EH (cell line): ENCODE measurements at places on chromosomes 4 and X.

GRCh38 chr4:7968262-7968896, 28.7 kb upstream of the AFAP1 start:
- DNase-seq: no peak

DNA sequence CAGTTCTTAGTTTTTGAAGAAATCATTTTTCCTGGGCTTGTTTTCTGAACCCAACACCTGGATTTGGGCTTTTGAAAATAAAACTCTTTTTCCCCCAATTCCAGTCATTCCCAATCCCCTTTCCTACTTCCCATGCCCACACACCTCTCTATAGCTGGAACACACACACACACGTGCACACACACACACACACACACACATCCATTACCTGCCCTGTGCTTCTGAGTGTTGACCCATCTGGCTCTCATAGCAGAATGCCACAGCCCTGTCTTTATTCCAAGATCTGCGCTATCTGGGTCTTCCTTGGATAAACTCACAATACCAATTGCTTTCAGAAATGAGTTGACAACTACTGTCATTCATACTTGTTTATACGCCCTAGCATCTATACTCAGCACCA, 54.9 kb upstream of the C4orf54 start:
- no peak for DNase-seq

GRCh38 chr4:8741513-8742226, 130.0 kb downstream of the HMX1 start:
- DNase-seq: no peak

DNA sequence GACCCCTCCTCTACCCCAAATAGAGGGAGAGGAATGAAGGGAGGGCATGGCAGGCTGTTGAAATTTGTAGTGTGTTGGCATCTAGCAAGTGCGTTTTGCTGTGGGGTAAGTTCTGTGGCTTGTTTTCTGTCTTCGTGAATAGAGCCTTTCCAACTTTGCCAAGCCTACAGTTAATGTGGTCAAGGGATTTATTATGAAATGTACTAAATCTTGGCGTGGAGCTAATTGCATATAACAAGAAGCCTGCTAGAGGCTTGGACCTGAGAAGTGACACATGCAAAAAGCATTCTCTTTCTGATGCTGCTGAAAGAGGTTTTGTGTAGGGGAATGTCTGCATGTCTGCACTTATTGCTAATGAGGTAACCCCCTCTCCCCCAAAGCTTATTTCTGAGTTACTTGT, 132.2 kb downstream of the BMPR1B start:
- DNase-seq: peak; percentile 7

DNA sequence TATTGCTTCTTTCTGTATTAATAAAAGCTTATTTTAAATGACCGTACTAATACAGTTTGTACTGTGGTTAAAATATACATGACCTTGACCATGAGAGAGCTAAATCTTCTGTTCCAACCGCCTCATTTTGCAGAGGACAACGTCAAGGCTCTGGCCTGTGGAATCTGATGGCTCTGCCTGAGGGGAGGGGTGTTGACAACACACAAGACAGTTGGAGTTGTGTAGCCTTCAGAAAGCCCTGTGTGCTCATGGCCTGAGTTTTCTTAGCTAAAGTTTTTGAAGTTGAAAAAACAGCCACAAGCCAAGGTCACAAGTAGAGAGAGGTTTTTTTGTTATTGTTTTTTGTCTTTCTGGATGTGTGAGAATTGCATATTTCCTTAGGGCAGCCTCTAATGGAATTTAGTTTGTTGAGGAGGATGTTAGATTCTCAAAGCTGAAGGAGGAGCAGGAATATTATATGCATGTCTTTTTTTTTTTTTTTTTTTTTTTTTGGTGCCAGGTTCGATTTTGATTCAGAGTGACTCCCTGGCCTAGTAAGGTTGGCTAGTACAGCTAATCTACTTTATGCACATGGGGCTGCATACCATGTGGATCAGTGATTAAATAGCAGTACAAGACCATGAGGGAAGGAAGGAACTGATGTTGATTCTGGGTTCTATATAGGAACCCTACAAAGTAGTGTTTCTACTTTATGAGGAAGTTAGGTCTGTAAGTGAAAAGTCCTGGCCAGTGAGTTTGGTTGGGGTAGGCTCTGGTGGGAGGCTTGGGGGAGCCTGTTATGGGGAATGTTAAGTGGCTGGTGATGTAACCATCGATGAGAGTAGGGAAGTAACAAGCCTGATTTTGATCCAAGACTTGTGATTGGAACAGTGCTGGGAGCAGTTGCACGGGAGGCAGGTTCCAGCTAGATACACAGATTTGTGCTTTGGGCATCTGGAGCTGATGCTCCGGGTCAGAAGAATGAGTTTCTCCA, 20.3 kb downstream of the SMS start:
- DNase-seq: no peak
